ENCODE measurements at places on chromosomes 5 and 9. TPM values are rescaled to one million over a fixed set of nuclear protein-coding genes. Genes with fewer than 3 reads are reported as not detected.

DNA sequence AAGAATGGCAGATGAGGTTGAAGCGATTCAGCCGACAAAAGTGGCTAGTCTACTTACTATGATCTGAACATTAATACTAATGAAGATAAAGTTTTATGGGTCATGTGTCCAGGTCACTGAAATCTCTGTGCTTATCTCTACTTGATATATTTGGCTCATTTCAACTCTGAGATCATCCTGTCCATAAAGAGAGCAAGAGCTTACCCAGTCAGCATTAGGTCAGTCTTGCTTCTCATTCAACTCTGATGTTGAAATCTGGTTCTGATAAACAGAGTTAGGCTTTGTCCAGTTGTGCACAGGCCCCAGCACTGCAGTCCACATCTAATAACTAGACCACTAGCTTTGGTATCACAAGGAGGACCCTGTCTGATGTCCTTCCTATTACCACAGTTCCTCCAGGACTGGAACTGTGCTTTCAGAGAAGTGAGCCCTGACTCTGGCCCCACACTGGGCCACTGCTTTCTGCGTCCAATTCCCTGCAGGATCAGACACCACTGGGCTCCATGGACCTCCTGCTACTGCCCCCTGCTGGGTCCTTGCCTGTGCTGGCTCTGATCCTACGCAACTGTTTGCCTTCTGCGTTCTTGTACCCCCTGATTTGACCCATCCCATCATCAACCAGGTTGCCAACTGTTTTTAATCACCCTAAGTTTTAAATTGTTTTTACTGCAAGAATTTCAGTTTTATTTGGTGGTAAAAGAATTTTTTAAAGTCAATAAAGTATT lies 23.7 kb upstream of the FAM120A start:
- no peak for DNase-seq

DNA sequence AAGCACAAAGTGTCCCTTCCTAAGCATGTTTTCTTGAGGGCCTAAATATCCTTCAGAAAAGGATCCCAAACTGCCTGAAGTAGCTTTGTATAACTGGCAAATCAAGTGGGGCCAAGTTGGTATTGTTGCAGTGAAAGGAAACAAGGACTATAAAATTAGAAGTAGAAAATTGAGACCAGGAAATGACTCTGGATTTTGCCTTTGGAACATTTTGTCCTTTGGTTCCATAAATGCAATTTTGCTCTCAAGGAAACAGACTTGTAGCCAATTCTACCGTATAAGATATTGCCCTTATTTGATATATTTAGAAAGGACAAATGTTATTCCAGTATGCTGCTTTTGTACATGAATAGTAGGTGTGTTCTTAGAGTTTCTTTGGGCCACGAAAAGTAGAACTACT lies 34.4 kb downstream of the RABGAP1 start:
- no peak for DNase-seq

DNA sequence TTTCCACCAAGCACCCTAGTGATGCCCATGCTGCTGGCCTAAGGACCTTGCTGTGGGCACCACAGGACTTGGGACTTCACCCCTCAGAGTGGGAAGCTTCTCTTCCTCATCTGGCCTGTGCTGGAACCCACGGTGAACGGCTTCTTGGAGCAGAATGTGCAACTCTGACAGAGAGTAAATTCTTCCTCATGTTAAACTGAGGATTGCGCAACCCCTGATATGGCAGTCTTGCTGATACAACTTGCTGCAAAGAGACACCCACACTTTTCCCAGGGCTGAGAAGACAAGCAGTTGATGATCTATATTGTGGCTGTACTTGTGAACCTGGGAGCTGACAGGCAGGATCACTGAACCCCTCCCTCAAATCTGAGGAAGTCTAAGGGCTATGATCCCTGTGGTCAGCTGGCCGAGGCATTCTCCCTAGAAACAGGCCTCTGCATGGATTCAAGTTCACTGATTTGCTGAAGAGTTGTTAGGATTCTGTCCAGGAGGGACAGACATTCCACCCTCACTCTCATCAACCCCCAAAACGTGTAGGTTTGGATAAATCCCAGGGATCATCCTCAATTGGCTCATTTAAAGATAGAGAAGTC lies 307.2 kb downstream of the MTRR start:
- no peak for DNase-seq

DNA sequence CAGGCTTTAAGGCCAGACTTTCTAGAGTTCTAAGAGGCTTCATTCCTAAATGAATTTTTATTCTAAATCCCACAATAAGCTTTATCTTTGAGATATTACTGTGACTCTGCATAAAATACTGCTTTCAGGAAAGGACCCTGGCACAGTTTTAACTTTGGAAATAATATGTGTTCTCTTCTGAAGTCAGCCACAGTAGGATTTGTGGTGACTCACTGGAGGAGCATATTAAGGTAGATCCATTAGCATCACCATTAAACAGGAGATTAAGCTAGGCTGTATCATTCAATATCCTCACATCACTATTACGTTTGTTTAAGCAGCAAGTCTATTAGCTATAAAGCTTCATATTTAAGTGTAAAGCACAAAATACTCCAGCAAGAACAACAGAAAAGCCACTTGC lies 186.1 kb upstream of the IZUMO3 start:
- no peak for DNase-seq

- DNase-seq = no peak
Observed at GRCh38 chr9:12964271-12964670, 189.5 kb downstream of the LURAP1L start.

DNA sequence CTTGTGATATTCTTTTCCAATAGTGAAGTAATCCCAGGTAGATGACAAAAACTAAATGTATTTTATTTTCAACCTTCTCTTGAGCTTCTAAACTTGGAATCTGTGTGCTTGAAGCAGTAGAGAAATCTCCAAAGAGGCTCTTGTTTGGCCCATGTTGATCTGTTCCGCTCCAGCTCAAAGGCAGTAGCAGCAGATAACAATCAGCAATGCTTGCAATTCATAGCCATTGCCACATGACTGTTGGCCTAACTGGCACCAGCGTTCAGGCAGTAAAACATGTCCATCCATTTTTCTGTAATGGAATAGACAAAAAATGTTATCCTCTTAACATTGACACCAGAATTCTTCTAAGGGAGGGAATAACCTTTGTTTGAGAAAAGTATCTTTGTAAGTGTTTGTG lies 270.7 kb upstream of the MSX2 start:
- no peak for DNase-seq

GRCh38 chr5:77321793-77322394 lies 111.4 kb downstream of the PDE8B start:
- DNase-seq = no peak

GRCh38 chr5:171093598-171093997 lies 215.4 kb upstream of the TLX3 start:
- no peak for DNase-seq

GRCh38 chr9:127608104-127608966 lies 3.7 kb upstream of the STXBP1 start:
- peak; percentile 87 for DNase-seq

DNA sequence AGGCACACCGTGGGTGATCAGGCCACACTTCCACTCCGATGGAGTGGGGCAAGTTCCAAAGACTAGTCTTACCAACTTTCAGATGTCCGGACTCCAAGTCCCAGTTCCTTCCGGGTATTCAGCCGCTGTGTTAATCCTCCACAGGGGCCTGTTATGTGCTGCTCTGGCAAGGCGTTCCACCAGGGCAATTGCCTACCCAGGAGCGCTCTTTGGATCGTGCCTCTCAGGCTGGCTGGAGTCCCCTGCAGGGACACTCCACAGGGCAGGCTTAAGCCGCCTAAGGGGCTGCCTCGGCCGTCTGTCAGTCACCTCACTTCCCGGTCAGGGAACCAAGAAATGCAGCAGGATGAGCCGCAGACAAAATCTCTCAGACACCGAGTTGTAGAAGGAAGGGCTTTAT lies 118.7 kb upstream of the CCNG1 start:
- DNase-seq = no peak

- no peak for DNase-seq
Observed at GRCh38 chr5:137565450-137565849, 66.3 kb upstream of the SPOCK1 start.

GRCh38 chr5:127343866-127344265 lies 53.3 kb downstream of the MEGF10 start:
- DNase-seq = no peak

- DNase-seq = no peak
Observed at GRCh38 chr5:146105477-146105876, at the start of gene PLAC8L1. Gene PLAC8L1, minus strand, starts transcription at chr5:146105577. Its CDS starts 1,266 bp downstream, at chr5:146104311.

DNA sequence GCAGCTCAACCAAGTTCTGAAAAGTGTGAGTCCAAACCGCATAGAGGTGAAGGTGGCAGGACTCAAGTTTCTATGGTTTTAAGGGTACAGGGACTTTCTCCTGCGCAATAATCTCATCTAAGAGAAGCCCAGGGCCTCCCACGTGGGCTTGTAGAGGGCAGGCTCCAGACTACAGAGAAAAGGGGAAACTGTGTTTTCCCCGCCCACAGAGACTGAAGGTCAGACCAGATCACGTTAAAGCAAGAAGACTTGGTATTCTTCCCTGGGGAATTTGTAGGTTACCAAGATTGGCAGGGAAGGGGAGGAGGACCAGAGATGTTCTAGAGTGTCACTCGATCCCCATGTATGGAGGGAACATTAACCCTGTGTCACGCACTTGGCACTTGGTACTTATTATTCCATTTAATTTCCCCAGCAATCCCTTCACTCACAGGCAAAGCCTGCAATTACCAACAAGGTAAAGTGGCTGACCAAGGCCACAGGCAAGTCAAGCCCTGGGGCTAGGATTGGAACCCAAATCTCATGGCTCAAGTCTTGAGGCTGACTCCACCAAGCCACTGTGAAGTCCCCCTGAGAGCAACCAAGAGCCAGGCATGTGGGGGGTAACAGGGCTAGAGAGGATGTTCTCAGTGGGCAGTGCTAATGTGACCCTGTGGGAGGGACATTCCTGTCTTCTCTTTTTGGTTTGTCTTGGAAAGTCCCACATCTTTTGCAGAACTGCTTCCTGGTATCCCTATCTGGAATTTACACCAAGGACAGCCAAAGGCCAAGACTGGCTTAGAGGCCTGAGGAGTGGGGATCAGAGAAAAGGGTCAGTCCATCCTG lies 18.3 kb upstream of the NEK6 start:
- no peak for DNase-seq

DNA sequence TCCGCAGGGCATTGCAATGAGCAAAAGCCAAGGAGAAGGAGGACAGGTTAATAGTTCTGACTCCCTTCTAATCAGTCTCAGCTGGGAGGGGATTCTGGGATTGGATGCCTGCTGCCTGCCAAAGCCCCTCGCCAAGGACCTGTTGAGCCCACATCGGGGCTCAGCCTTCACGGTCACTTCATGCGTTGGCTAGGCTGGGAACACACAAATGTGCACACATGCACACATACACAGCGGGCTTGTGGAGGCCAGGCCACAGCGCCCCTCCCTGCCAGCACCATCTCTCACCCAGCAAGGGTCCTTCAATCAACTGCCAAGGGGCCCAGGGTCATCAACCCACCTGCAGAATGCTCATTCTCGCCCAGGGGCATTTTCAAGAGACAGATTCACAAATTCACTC lies 113.9 kb downstream of the C5orf15 start:
- DNase-seq = peak; percentile 34

GRCh38 chr5:167949435-167949834 lies 342.0 kb upstream of the WWC1 start:
- no peak for DNase-seq

- DNase-seq = no peak
Observed at GRCh38 chr9:107108342-107109130, 174.5 kb upstream of the RAD23B start.

DNA sequence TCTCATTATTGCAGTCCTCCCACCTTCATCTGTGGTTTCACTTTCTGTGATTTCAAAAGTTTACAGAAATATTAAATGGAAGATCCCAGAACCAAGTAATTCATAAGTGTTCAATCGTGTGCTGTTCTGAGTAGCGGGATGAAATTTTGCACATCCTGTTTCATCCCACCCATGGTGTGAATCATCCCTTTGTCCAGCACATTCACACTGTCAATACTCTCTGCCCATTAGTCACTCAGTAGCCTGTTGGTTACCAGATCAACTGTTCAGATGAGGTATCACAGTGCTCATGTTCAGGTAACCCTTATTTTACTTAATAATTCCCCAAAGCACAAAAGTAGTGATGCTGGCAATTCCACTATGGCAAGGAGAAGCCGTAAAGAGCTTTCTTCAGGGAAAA lies 26.8 kb downstream of the FAM81B start:
- DNase-seq = no peak

- no peak for DNase-seq
Observed at GRCh38 chr9:125103770-125104460, 39.4 kb downstream of the SCAI start.

- no peak for DNase-seq
Observed at GRCh38 chr5:178149199-178149932, 4.3 kb downstream of the NHP2 start.

DNA sequence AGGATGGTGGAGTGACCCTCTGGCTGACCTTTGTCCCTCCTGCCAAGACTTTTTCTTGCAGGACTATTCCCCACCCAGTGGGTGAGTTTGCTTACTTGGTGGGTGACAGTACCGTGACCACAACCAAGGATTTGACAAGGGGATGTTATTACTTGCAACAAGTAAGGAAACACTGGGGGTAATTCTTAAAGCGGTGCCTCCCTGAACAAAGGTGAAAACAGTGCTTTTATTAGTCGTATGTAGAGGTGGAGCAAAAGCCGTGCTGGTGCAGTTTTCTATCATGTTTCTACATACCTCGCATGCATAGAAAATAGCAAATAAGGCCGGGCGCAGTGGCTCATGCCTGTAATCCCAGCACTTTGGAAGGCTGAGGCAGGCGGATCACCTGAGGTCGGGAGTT lies 41.0 kb upstream of the KDM4C start:
- DNase-seq = no peak

DNA sequence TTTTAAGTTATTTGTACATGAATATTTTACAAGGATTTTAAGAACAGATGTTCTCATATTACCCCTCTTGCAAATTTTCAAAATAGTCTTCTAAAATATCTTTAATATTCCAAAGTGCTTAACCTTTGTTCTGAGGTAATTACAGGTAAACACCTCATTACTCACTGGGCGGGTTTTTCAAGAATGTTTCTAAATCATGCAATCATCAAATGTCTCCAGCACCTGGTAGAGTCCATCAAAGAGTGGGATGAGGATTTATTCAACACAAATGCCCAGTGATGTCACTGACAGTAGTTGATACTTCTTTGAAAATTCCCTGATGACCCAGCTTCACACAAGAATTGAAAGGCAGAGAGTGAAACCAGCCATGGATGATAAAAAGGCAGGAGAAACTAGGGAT lies 114.4 kb downstream of the SEC61B start:
- no peak for DNase-seq

GTF3C4 gene
- 26.6 TPM for total RNA-seq

ELAVL2 gene
- total RNA-seq = 1.4 TPM

PHF24 gene
- 0.62 TPM for total RNA-seq

NDUFAF2 gene
- 21.3 TPM for total RNA-seq

TAS2R1 gene
- total RNA-seq = not detected

C9orf50 gene
- total RNA-seq = 0.87 TPM

FBN2 gene
- total RNA-seq = 238 TPM

Measured in mesothelial cell of epicardium (in vitro differentiated cells).